AG04450 (cell line): ENCODE measurements at places on chromosomes 7 and 10.

DNA sequence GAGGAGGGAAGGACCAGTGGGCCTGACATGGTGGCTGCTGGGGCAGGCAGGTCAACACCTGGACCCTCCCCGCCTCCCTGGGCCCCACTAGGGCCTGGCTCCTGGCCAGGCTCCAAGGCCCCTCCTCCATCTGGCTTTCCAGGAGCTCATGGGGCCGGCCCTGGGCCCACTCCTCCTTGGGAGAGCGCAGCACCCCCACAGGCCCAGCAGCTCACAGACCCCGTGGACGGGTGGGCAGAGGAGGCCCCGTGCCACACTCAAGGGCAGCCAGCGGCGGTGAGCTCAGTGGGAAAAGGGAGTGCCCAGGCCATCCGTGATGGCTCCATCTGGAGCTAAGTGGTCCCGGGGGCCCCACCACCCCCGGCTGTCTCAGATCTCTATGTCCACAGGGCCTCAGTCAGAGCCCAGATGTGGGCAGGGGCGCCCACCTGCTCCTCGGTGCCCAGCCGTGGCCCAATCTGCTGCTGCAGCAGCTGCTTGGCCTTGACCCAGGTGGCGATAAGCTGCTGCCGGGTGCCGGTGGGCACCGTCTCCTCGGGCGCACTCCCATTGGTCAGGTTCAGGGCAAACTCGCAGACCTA is 32.8 kb downstream of the CFAP46 start:
- no peak for DNase-seq

GRCh38 chr10:36441557-36441956 is 683.8 kb upstream of the ANKRD30A start:
- no peak for DNase-seq

DNA sequence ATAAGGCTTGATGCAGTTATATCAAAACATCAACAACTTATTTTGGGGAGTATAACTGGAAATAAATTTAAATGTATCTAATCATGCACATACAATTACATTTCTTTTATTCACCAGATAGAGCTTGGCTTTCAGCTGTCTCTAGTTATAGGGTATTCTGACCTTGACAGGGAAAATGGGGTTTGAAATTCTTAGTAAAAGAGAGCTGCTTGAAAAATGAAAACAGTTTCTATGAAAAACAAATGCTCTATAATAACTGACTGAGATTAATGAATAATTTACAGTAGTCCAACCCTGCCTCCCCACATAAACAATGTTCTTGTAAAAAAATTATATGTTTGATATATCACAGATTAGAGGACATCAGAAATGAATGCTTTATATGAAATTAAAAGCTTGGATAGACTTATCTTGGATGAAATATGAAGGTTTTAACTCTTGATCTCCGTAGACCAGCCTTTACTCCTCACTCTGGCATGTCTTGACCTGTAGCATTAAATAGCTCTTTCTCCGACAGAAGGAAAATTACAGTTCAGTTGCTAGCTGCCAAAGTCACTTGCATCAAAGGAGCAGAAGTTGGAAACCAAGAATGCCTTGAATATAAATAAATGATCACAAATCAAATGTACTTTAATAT is 32.1 kb downstream of the VWC2 start:
- no peak for DNase-seq

DNA sequence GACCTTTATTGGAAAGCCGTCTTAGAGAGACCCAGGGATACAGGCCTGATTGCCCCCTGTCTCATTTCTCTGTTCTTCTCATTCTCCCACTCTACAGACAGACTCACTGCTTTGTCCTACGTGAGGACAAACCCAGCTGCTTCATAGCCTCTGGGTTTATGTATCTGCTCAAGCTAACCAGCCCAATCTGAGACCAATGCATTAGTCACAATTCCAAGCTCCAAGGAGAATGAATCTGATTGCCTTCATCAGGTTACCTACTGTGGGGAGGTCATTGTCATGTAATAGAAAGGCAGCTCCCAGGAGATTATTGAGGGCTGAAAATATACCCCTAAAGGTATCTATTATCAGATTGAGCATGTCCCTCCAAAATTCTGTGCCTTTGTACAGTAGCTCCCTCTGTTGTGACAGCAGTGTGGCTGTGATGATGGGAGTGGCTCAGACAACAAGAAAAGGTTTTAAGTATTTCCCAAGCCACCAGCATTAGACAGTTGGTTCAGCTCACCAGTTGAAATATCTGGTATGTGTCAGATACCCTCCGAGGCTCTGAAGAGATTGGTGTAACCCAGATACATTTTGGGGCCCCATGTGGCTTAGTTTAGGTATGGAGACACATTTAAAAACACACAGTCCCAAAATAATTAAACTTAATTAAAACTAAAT is 123.1 kb upstream of the EEPD1 start:
- DNase-seq = no peak

GRCh38 chr10:120432209-120432608 is 24.8 kb upstream of the PLPP4 start:
- DNase-seq = no peak

GRCh38 chr10:17213646-17214349 is 12.3 kb upstream of the TRDMT1 start:
- DNase-seq = no peak

DNA sequence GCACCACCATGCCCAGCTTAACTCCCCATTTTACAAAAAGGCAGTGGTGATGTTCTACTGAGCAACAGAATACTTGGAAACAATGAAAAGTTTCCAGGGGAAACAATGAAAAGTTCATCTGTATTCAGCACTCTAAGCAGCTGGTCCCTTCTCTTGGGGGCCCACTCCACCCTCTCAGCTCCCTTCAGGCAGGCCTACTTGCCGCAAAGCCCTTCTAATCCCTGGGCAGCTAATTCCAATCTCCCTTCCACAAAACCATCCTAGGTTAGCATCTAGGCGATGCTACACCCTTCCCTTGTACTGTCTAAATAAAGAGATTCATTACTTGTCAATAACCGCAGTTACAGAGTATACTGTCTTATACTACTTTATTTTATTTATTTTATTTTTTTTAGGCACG is 79.1 kb downstream of the SPDYE5 start:
- DNase-seq = no peak

DNA sequence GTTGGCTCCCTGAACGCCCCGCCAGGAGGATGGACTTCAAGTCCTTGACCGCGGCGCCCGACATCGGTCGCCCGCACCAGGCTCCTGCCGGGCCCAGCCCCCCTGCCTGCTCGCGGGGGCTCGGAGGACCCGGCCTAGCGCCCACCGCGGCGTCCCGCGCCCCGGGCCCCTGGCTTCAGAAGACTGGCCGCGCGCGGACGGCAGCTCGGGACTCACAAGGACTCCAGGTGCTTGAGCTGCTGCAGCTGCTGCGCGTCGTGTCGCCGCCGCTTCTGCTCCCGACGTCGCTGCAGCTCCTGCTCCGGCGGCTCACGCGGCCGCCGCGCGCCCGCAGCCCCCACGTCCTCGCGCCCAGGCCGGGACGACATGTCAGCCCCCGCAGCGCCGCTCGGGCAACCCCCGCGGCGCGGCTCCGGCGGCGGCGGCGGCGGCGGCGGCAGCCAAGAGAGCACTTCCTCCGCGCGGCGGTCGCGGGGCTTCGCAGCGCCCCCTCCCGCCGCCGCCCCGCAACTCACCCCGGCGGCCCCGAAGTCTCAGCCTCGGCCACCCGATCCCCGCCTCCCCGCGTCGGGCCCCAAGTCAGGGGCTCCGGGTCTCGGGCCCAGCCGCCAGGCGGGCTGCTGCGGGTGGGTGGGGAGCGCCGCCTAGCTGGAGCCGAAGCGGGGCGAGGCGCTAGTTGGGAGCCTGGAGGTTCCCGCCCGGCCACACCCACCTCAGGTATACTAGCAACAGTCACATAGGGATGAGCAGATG is at the start of gene RP9:
Gene RP9 (minus strand): TSS at position 400 of the 753 bp plus-strand sequence. CDS start 32 bp downstream, at position 368.
- DNase-seq = no peak

DNA sequence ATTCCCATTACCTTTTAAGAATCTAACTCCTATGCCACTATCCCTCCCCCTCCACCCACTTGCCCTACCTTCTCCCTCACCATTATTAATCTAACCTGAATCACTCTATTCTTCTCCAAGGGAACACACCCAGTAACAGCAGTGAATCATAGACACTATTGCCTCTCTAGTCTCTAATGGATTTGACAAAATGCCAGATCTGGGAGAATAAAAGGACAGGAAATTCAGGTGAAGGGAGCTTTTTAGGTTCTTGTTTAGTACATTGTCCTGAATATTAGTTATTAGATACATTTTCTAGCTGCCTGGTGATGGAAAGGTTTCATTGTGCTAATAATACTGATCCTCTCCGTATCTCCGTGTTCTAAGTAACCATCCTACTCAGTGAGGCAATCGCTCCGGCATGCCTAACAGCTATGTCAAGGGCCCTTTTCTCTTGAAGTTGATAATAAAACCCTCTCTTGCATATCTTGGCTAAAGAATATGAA is 4.1 kb upstream of the SFR1 start:
- no peak for DNase-seq

DNA sequence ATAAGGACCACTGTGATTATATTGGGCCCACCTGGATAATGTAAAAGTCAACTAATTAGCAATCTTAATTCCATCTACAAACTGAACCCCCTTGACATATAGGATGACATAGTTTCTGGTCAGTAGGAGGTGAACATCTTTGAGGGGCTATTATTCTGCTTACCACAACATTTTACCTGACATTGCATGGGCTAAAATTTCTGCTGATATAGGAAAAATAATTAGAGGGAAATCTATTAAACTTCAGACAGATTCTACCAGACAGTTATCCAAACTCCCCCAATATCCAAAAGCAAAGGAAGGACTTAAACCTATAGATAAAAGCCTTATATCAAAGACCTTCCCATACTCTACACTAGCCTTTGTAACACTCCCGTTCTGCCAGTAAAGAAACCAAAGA is 443.6 kb downstream of the GRM8 start:
- DNase-seq = no peak

GRCh38 chr7:8566016-8566415 is 132.6 kb downstream of the NXPH1 start:
- DNase-seq = no peak

- no peak for DNase-seq
Measured at GRCh38 chr10:74079028-74079935, 71.3 kb downstream of the AP3M1 start.
